ENCODE measurements at places on chromosomes 5 and 9.

GRCh38 chr5:32916648-32917047 is 205.5 kb downstream of the NPR3 start:
- no peak for DNase-seq

GRCh38 chr5:102811972-102812371 is 56.9 kb downstream of the PAM start:
- DNase-seq = no peak

GRCh38 chr5:131622633-131623032 is 12.4 kb downstream of the RAPGEF6 start:
- no peak for DNase-seq

DNA sequence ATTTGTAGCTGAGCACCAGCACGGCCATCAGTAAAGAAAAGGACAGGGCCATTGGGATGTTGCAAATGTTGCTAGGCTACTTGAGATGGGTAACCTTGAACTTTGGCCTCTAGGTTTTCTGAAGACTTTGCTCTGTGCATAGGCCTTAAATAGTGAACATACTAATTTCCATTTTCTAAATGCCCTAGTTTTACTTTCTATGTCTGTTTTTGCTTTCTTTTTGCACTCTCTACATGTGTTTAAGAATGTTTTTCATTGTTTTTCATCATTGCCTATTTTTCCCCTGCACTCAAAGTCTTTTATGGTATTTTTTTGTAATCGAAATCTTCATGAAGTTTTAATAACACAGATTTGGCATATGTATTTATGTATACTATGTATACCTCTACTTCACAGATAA is at the start of gene IFNA17:
TSS of gene IFNA17 (minus strand) at position 101 of the 400 bp plus-strand sequence. CDS start at position 52, 49 bp downstream.
- no peak for DNase-seq

DNA sequence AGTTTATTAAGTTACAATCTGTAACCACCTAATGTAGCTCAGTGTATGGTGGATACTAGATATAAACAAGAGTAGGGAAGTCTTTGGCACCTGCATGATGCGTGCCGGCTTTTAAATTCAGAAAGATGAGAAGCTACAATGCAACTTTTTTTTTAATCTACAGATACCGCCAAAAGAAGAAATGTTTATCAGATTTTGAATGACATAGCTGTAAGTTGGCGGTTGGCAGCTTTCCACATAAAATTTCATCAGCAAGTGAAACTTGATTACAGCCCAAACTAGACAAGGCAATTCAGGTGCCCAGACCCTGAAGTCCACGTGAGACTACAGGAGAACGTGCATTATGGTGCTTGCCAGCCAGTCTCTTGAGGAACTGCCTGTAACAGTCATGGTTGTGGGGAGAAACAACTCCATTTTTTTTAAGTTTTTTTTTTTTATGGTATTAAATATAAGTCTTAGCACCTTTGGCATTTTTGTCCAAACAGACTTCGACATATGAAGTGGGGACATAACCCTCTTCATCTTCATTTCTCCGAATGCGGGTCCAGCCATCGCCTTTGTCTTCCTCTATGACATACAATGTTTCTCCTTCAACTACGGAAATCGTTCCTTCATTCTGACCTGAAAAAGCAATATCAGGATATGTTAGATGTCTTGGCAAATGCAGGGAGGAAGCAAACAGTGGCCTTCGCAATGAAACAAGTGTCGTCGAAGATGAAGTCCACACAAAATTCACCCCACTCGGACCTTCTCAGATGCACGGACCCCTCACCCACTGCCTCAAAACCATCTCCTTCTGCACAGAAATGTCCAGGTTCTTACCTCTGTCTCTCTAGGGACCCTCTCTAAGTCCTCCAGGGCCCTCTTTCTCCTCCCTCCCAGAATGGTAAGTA is 60.4 kb downstream of the USP20 start:
- DNase-seq = no peak

DNA sequence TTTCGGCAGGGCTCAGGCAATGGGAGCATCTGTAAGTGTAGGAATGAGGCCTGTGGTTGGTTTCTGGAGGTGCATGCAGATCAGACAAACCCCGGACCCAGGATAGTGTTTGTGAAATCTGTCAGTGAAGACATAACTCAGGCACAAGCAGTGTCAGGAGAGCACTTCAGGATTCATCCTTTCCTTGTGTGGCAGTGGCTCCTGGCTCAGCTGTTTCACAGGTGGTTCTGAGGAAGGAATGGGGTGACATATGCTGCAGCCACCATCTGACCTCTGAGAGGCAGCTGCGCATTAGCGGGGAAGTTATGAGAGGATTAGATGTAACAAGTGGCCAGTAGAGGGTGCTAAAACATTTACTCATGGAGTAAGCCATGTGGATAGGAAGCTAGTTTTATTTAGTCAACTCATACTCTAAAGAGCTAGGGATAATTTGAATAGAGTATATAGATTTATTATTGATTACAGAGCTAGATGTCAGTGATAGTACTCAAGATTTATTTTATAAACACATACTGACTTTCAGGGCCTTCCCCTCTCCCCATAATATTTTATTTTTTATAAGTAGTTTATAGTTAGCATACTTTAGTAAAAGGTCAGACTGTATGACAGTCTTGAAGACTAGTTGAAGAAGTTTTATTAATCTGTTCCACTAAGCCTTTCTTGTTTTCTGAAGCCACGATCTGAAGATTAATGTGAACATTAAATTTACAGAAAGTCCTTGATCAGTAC is 28.4 kb downstream of the NNT start:
- peak; percentile 64 for DNase-seq

DNA sequence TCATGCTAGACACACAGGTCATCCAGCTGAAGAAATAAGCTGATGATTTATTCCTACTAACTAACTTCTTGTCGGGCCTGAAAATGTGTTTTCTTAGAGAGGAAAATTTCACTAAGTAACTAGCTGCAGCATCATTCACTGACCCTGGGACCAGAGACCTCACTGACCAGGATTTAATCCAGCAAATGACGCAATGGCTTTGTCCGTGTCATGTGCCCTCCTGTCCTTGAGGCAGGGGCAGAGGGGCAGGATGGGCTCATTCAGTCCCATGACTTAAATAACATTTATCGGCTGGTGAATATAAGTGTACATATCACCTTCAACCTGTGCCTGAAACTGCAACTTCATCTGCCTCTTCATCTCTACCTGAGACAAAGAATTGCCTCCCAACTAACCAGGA is 154.8 kb downstream of the SEMA5A start:
- no peak for DNase-seq

GRCh38 chr9:8456344-8456743 is 656.8 kb upstream of the DMAC1 start:
- DNase-seq = no peak

- DNase-seq = no peak
Measured at GRCh38 chr5:53667621-53668020, 107.2 kb downstream of the NDUFS4 start.

DNA sequence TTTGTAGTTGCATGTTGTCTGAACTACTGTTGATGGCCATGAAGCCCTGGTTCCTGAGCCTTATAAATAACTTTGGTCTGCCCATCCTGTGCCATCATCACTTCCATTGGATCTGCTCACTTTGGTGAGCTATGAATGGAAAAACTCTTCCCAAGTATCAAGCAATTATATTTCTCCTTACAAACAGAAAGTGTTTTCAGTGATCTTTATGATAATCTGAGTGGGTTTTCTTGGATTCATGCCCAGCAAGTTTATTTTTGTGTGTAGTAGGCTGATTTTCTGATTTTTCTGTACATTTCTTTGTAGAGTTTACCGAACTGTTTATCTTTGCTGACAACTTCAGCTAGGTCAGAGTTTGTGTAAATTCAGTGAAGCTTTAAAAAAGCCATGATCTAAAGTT is 31.0 kb downstream of the CAMK4 start:
- DNase-seq = no peak

- no peak for DNase-seq
Measured at GRCh38 chr9:93645921-93646639, 69.7 kb downstream of the PHF2 start.

DNA sequence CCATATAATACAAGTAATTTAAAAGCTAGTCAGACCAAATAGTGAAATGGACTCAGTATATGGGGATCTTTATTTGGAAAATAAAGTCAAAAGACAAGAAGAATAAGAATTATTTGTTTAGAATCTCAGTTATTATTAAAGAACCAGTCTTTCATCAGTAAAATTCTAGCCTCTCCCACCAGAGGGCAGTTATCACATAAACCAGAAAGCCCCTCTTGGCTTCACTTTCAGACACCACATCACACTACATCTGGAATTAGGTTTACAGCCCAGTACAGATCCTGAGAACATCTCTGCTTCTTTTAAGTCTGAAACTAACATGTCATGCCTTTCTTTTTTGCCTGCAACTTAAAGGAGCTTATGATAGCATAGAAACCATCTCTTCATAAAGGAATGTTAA is 12.2 kb upstream of the HSPB3 start:
- no peak for DNase-seq

- DNase-seq = peak; percentile 64
Measured at GRCh38 chr9:95626885-95627558, 110.3 kb upstream of the PTCH1 start.

- DNase-seq = peak; percentile 7
Measured at GRCh38 chr9:91790917-91791316, 159.1 kb downstream of the ROR2 start.

DNA sequence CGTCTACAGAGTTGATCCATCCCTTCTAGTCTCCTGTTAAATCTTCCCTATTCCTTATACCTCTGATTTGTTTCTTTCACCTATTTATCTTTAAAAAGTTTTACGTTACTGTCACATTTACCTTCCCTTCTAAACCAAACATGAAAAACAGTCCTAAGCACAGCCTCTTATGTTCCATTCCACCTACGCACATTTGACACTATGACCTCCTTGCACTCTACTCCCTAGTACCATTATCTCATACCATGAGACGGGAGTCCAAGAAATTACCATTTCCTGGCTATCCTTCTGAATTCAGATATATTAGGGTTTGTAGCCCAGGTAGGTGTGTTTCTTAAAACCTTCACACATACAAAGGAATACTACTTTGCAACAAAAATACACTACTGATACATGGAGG is 25.1 kb downstream of the FNIP1 start:
- no peak for DNase-seq

DNA sequence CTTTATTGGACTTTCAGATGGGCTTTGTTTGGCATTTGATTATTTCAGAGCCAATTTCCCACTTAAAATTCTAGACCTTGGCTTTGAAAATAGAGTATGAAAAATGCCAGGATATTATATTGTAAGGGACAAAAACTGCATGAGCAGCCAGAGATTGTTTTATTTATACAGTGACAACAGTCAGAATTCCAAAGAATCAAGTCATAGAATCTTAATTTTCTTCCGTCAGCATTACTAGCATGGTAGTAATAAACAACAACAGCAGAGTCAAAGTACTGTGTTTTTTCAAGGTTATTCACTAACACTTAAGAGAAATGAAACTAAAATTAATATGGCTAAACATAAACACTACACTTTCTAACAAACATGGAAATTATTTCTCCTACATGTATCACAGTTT is 52.2 kb downstream of the MLLT3 start:
- DNase-seq = no peak

- no peak for DNase-seq
Measured at GRCh38 chr9:109956717-109957440, 176.9 kb downstream of the PALM2AKAP2 start.

DNA sequence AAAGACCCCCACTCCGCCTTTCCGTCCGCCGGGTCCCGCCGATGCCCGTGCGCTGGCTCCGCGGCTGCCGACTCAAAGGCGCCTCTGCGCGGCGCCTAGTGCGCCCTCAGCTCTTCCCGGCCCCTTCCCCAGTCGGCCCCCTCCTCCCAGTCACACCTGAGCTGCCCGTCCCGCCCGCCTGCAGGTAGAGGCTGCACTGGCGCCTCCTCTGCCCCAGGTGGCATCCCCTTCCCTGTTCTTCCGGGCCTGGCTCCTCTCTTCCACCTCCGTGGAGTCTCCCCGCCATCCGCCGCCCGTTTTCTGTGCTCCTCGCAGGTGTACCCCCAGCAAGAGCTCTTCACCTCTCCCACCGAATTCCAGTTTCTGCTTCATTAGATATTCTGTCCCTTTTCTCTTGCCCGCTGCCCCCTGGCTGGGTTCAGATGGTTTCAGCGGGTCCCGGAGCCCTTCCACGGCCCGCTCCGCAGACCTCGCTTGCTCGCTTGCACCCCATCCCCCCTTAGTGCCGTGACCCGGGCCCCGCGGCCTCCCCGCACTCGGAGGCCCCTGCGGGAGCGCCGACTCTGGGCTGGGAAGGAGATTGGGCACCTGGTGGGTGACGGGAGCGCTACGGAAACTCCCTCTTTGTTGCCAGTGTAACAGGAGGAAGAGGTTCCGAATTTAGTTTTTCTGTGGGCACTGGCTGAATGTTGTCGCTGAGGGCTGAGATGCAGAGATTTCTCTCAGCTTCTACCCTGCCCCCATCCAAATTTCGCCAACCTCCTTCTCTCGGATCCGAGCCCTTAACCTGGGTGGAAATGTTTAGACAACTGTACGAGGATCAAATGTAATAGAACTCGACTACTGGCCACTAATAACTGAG is 809 bp downstream of the SLC44A1 start:
- DNase-seq = peak; percentile 75

DNA sequence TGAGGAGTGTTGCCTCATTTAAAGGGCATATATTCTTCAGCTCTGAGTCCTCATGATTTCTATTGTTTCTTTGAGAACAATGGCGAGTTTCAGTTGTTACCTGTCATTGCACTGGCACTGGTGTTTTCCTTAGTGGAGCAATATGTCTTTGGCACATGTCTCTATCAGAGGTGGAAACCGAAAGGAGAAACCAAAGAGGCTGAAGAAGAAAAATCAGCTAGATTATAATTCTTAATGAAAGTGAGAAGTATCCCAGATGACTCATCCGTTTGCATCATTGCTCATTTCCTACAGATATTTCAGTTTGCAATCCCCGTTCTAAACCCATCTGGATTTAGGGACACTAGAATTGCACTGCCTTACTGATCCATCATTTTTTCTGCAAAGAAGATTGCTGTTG is 324.6 kb downstream of the TMEM232 start:
- DNase-seq = no peak

GRCh38 chr9:2818804-2819121 is 25.1 kb downstream of the PUM3 start:
- DNase-seq = no peak

DNA sequence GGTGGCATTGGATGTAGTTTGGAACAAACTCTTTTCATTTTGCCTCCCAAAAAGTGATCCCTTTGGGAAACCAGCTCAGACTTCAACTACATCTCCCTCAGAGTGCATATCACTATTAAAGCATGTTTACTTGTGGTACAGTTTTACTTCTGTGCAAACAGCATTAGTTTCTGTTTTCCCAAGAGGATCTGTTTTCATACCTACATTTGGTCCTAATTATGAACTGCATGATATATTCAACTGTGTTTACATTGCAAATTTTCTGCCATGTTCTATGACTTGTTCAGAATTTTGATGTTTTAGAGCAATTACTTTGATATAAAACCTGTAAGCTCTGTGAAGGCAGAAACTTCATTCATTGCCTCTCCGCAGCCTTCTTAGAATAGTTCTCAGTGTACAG is 681.5 kb upstream of the ACO1 start:
- no peak for DNase-seq

DNA sequence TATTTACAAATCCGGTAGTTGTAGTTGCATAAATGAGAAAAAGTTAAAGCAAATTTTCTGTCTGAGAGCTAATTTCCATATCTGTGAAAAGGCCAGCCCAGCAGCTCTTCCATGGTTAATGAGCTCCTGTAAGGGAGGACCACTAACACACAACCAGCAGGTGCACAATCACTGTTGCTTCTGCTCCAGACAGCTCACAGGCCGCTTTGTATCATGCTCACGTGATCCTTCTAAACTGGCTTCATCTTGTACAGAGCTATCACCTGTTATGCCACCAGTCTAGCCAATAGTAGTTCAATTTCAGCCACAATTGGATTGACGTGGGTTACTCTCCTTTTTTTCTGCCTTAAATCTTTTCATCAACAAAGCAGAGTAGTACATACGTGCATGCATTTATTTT is 38.3 kb upstream of the FBXL17 start:
- no peak for DNase-seq
